Amniotic epithelial cell (primary cell): ENCODE measurements at places on chromosomes 6 and 20.

- DNase-seq, result no peak
These were observed 121.5 kb upstream of the RIPOR2 start for GRCh38 chr6:25057111-25057905.

- DNase-seq, result peak; percentile 72
These were observed 4.9 kb downstream of the VSTM2L start for GRCh38 chr20:37907677-37908401.

DNA sequence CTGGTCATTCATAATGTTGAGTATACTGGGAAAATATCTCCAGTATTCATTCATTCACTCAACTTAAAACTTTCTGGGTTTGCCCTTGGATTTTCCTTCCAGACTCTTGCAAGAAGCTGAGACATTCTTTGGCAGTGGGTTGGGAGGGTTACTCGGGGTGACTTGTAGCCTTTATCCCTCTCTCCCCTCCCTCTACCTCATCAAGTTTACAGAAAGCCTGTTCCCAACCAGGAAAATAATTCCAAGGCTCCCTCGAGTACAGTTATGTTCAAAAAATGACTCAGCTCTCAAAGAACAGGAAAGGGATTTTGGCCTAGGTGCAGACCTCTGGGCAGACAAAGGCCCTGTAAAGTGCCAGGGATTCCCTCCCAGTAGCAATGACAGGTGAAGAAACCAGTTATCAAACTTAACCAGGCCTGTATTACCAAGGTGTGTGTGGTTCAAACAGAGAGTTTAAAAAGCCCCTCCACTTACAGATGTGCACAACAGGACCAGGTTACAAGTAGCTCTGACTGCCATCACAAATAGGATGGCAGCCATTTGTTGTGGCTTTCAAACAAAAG lies 22.2 kb downstream of the FKBP1A start:
- peak; percentile 77 for DNase-seq

GRCh38 chr6:108661982-108662381 lies 101.3 kb downstream of the FOXO3 start:
- no peak for DNase-seq

- DNase-seq, result peak; percentile 68
These were observed 32.9 kb downstream of the FILIP1 start for GRCh38 chr6:75460681-75461080.

- DNase-seq, result no peak
These were observed 35.9 kb upstream of the HLA-G start for GRCh38 chr6:29791786-29792122.

- DNase-seq, result no peak
These were observed 527.4 kb downstream of the BMP2 start for GRCh38 chr20:7294816-7295360.

DNA sequence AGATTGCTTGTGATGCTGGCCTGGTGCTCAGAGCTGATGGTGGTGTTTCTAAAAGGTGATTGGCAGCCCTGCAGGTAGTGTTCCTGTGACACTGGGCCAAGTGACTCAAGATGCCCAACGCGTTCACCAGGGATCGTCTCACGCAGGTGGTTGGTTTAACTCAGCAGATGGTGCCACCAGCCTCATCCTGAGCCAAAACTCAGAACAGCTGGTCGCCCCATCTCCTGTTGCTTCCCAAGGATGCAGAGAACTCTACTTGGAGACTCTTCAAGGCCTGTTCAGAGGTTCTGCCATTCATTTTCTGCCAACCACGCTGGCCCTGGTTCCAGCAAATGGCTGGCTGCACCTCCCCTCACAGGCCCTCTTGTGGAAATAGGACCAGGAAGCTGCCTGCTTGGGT lies 394.4 kb downstream of the CDH26 start:
- no peak for DNase-seq

GRCh38 chr6:83429269-83429668 lies 1.6 kb downstream of the ME1 start:
- DNase-seq, result no peak

GRCh38 chr20:60528141-60528540 lies 569.9 kb downstream of the CDH26 start:
- no peak for DNase-seq
